Activated naive CD8-positive, alpha-beta T cell treated with anti-CD3 and anti-CD28 coated beads, Interleukin-2, amount 10 ng/mL, durations not matched to agents 7 days and 5 days (primary cell): ENCODE measurements at places on chromosomes 3 and 15.

DNA sequence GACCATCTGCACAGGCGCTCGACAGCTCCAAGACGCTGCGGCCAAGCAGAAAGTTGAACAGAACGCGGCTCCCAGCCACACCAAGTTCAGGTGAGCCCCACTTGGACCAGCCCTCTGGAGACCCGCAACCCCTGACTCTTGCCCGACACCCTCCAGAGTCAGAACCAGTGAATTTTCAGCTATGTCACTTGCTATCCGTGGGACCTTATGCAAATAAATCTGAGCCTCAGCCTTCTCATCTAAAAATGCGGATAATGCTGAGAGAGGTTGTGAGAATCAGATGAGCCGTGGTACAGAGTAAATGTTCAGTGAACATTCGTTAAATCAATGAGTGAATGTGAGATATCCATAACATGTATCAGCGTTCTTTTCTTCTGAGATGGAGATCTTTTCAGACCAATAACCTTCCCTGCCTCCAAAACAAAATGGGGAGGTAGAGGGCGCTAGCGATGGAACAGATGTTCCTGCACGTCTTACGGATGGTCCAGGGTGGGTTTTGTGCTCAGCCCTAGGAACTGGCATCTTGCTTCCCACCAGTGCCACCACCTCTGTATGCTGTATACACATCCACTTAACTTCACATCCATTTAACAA lies 524 bp downstream of the MRPS11 start:
- DNase-seq = no peak

DNA sequence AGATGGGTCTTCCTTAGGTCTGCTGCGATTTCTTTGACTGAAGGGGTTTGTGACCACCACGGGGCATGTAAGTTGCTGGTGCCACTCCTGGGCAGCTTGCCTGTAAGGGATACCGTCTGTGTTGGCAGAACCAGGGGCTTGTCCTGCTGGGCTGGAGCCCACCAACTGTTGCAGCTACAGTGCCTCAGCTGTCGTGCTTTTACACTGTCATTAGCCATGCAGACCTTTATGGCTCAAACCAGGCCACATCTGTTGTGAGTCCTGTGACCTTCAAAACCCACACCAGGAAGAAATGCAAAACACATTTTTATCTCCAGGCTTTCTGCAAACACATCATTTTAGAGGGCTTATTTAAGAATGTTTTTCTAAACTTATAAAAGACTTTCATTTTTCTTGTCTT lies 168.7 kb downstream of the PTPRG start:
- DNase-seq = no peak

- DNase-seq = no peak
These were observed 163.9 kb upstream of the WNT5A start for GRCh38 chr3:55651011-55651410.

DNA sequence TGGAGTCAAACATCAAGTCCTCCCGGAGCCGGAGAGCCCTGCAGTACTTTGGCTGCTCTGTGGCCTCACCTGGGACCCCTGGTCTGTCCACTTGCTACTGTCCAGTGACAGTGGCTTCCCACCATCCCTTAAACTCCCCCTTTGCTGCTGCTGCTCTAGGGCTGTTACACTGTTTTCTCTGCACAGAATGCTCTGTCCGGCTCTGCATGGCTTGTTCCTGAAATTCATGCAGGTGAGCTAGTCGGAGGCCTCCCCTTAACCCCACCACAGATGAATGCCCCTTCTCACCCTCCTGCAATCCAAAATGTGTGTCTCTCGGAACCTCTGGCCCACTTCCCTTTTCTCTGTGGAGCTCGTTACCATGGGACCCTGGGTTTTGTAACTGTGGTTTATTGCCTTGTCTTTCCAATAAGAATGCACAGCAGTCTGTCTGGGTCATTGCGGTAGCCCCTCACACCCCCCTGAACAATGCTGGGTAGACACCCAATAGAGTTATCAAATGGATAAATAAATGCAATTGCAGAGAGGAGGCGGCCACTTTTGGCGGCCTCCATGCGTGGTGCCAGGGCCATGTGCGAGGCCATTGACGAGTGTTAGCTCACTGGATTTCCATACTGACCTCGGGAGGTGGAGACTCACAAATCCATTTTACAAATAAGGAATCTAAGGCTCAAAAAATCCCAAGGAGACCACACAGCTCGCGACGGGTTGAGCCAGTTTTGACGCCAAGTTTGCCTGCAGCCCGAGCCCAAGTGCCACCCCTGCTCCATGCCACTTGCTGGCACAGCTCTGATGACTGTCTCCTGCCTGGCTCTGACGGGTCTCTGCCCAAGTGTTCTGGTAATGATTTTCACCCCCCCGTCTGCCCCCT lies 48.5 kb downstream of the RGMA start:
- no peak for DNase-seq

GRCh38 chr15:92074646-92075045 lies 221.1 kb downstream of the SLCO3A1 start:
- DNase-seq = no peak

DNA sequence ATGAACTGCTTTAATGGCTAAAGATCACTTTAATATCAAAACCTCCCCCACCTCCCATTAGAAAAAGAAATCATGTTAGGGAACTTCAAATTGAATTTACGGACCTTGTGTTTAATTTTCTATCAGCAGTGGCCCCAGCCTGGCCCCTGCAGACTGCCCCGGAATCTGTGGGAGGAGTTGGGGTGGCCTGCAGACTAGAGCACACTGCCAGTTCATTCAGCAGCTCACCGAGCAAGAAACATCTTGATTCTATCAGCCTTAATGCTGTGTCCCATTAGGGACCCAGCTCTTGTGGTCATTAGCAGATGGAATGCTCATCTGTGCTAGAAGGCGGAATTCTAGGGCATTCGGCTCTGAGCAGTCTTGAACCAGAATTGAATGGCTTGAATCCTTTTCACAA lies 54.2 kb downstream of the FLNB start:
- DNase-seq = no peak

DNA sequence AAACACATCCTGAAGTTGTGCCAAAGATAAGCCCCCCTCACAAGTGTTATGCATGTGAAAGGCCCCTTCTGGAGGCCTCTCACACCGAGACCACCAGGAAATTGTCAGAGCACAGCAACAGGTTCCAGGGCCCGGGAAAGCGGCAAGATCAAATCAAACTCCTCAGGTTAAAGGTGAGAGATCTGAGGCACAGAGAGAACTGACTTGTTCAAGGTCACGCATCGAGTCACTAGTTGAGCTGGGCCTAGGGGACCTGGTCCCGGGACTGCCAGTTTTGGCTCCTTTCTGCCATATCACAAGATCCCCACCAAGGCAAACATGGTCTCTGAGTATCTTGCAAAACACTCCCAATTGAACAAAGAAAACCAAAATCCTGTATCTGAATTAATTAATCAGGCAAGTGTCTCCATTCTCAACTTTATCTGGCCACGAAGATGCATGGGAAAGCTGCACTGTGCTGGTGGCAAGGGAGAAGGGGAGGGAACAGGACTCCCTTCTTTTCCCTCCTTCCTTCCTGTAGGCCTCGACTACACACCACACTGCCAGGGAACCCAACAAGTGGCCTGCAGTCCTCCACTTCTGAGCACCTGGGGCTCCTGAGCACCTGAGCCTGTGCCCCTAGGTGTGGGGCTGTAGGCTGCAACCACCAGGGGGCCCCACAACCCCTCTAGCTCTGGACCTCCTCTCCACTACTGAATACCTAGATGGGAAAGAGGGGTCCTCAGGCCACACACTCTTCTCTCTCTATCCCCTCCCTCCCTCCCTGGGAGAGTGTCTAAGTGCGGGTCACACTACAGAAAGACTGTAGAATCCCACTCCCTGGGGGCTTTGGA lies 37.3 kb downstream of the ANP32A start:
- peak; percentile 75 for DNase-seq

GRCh38 chr3:150038830-150039229 lies 68.1 kb upstream of the PFN2 start:
- no peak for DNase-seq

- DNase-seq = peak; percentile 42
These were observed 73.0 kb downstream of the SUMF1 start for GRCh38 chr3:4394048-4394447.

GRCh38 chr3:155442072-155442471 lies 148.6 kb upstream of the STRIT1 start:
- no peak for DNase-seq

DNA sequence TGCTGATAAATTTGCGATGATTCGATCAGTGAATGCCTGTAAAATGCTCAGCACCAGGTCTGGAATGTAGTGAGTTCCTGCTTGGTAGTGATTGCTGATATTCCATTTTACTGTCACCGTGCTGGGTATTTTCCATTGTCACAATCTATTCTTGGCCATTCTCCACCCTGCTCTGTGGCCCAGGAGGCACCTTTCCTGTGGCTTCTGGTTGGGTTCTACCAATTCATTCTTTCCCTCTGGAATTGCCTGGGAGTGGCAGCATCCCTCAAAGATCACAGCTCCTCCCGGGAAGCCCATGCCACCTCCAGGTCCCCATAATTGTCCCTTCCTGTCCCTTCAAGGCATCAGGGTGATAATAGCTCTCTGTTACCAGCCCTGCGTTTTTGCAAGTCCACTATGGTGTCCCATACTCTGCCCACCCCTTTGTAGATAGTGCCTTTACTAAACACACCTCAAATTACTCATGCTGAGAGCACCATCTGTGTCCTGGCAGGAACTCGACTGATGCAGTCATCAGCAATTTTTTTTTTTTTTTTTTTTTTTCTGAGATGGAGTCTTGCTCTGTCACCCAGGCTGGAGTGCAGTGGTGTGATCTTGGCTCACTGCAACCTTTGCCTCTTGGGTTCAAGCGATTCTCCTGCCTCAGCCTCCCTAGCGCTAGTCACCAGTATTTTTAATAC lies 177.8 kb upstream of the PROK2 start:
- no peak for DNase-seq

- no peak for DNase-seq
These were observed 2.1 kb downstream of the SEC61A1 start for GRCh38 chr3:128054367-128054766.

- DNase-seq = no peak
These were observed 429.8 kb downstream of the FOXP1 start for GRCh38 chr3:71153713-71154112.

DNA sequence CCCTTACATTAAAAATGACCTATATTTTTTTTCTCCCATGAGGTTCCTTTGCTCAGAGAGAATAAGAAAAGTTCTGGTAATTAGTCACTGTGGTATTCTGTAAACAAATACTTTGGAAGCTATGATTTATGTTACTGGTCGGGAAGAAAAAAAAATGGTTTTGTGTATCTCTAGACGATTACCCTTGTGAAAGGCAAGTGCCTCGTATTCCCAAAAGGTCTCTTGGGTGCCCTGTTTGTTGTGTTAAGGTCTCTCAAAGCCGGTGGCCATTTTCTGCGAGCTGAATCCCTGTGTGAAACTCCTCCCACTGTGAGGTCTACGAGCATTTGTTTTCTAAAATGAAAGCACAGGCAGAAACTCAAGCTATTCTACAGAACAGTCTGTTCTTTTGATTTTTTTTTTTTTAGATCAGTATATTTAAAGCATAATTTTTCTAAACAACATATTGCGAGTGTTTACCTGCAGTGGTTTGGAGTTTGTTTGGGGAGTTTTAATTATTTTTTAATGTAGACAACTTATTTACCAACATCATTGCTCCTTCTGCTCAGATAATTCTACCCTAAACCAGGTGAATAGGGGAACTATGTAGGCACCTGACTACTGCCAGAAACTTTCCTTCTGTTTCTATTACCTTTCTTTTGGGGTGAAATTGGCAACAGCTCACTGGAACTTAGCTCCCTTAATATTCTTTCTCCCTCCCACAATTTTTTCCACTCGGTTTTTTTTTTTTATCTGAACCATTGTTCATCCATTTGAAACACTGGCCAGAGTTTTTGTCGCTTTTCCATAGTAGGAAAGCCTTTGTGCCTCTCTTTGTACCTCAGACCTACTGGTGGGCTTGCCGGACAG lies 44.0 kb downstream of the ZBTB38 start:
- DNase-seq = peak; percentile 42

- no peak for DNase-seq
These were observed 36.0 kb downstream of the LEO1 start for GRCh38 chr15:51935466-51936104.

DNA sequence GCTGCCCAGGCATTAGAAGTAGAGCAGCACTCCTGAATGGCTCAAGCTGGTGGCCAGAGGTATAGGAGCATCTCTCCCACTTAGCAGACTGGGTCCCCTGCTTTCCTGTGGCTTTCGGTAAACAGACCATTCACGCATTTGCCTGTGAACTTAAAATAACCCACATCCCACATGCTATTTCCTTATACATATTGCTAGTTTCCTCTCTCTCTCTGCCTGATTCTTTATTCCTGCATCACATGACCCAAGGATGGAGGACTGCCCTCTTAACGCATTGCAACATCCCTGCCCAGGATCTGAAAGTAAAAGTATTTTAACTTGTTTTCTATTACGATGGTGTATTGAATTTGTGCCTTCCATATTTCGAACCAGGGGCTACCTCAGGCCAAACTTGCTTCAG lies 43.4 kb upstream of the NLGN1 start:
- no peak for DNase-seq

- no peak for DNase-seq
These were observed 16.3 kb upstream of the CRTC3 start for GRCh38 chr15:90513448-90513847.

DNA sequence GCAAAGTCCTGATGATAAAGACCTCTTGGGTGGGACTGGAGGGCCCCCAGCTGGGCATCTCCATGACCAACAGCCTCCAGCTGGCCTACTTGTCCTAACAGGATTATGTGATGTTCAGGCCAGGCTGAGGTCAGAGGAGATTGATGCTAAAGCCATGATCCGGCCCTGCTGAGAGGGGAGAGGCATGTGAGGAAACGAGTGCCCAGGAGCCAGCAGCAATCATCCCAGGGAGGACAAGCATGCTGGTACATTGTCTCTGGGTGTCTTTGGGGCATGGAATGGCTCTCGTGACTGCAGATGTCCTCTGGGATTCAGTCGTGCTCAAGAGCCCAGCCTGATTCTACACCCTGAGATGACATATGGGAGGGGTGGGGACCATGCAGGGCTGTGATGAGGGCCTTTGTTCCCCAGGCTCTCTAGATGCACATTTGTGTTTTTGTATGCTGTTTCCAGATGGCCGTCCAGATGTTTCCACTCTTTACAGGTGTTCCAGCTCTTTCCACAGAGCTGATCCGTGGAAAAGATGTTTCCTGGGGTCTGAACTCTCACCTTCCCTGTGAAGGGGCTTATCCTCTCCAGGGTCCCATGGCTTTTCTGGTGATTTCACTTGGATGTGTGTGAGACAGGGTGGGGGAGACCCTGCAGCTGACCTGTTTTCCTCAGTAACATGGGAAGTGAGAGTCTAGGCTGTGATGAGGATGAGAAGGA lies 20.2 kb downstream of the SLC24A1 start:
- DNase-seq = no peak

- DNase-seq = no peak
These were observed 1.2 kb downstream of the TTC23 start for GRCh38 chr15:99248000-99248715.

- no peak for DNase-seq
These were observed 29.1 kb upstream of the LYSMD4 start for GRCh38 chr15:99762288-99762687.

DNA sequence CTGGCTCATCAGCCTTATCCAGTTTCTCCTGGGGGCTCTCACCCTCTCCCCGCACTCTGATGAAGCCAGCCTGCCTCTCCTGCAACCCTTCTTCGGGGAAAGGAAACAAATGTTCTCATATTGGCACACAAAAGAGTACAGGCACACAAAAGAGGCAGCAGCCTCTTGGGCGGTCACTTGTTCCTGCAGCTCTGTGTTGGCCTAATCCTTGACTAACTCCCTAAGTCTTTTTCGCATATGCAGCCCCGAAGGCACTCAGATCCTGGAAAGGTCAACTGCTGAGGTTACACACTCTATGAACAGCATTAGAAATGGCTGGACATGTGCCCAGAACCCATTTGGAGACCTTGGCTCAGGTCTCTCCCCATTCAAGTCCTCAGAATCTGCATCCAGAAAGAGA lies 7.4 kb upstream of the CAMP start:
- no peak for DNase-seq

GRCh38 chr3:54957711-54958110 lies 29.9 kb upstream of the LRTM1 start:
- DNase-seq = no peak
